HS-5 (cell line): ENCODE measurements at places on chromosomes 4 and X.

DNA sequence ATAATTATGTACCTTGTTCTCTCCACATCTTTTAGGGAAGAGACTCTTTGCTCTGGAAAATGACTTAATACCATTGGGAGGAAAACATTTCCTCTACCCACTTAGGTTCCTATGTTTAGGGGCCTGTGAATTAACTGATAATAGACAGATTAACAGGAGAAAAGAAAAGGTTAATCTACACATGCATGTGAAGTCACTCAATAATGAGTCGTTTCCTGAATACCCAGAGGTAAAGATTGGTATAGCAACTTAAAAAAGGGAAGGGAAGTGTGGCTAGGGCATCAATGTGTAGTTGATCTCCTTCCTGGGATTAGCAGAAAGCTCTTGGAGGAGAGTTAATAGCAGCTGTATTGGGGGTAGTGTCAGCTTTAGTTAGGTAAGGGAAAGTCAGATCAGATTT, 419.5 kb upstream of the ATOH1 start:
- DNase-seq = no peak

DNA sequence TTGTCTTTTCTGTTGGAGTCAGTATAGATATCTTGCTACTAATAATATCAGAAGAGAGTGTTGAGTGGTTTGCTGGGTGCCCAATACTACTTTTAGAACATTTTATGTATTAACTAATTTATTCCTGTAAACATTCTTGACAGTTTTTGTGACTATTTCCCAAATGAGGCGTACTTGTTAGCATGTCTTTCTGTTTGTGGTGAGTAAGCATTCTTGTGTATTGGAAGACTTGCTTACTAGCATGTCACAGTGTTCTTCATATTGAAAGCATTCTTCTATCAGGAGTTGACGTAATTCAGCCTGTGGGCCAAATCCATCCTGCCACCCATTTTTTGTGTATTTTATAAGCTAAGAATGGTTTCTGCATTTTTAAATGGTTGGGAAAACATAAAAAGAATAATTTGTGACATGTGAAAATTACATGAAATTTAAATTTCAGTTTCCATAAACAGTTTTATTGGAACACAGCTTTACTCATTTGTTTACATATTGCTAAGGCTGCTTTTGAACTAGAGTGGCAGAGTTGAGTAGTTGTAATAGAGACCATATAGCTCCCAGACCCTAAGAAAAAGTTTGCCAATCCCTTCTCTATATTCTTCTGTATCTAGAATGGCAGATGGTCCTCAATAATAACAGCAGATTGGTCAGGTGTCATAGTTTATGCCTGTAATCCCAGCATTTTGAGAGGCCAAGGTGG, 20.4 kb downstream of the REPS2 start:
- DNase-seq = no peak

DNA sequence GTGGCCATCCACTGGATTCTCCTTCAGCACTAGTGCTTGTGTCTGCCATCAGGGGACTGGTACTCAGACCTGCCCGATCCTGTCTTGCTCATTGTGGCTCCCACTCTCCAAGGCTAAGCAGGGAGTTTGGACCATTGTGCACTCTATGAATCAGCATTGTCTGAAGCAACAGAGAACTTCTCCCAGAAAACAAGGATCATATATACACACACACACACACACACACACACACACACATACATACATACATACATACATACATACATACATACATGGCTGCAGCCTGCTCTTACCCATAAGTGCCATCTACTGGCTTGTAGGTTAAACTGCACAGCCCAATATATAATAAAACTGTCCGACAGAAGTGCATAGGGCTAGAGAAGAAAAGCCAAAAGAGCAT, 345.3 kb upstream of the LCORL start:
- DNase-seq = no peak

DNA sequence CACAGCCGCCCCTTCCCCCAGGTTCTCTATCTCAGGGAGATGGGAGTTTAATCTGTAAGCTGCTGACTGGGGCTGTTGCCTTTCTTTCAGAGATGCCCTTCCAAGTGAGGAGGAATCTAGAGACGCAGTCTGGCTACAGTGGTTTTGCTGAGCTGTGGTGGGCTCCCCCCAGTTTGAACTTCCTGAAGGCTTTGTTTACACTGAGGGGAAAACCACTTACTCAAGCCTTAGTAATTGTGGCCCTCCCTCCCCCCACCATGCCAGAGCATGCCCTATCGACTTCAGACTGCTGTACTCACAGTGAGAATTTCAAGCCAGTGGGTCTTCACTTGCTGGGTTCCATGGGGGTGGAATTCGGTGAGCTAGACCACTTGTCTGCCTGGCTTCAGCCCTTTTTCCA, 131.3 kb downstream of the FAAH2 start:
- DNase-seq = no peak

DNA sequence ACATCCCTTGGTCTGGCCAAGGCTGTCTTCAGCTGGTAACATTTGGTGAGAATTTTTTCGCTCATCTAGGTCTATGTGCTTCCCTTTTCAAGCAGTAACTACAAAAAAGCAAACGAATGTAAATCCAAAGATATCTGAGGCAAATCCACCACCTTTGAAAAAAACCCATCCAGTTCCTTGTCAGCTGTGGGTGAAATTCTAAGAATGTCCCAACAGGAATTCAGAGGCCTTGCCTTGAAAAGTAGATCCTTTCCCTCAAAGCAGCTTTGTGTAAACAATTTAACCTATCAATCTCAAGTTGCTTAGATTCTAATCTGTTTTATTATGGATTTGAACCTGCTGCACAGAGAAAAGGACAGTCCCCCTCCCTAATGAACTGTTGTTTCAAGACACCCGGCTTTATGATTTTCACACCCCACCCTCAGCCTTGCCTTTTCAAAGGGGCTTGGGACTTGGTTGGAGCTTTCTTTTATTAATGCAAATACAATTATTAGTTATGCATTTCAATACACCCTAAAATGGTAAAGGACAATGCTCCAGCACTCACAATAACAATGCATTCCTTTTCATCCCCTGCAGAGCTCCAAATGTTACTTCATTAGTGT, 166.6 kb downstream of the LDB2 start:
- DNase-seq = no peak

GRCh38 chrX:131302701-131303100, 13.6 kb upstream of the IGSF1 start:
- DNase-seq = no peak

DNA sequence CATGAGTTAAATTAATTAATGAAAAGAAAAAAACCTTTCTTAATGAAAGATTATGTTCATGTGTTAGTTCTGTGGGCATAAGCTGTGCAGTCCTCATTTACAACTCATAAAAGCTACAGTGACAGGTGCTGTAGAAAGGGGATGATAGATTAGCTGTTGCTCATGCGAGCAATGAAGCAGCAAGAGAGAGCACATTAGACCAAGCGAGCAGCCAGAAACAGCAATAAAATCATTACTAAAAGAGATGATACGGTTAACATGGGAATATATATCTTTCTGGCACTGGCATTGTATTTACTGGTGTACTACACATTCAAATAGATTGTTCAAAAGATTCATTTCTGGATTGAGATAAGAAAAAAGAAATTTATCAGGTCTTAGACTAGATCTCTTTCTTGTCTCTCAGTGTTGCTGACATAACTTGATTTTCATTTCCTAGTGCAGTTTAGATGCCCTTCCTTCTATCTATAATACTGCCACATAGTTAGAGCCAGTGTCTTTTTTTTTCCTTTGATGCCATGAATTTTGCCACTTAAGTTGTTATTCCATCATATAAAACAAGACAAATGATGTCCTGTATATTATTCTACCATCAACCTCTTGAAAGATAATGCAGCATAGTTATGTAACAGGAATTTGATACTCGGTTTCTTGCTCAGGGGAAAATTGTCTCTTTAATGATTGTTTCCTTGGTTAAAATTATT, 164.6 kb downstream of the BANK1 start:
- DNase-seq = no peak

- peak; percentile 72 for DNase-seq
These were observed 58.1 kb downstream of the MAML3 start for GRCh38 chr4:140095694-140096482.

DNA sequence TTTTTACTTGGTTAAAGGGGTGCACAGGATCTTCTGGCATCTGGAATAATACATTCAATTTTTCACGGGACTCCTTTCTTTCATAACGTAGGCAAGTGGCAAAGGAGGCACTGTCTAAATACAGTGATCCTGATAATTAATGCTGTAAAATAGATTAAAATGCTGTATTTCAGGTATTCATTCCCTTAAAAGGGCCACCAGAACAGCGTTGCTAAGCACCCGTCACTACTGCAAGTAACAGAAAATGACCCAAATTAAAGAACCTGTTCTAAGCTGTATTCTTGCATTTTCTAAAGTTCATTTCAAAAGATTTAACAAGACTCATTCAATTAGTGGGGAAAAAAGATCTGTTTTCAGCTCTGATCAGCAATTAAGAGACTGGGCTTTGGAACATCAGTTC, 208.2 kb downstream of the TENM3 start:
- no peak for DNase-seq

DNA sequence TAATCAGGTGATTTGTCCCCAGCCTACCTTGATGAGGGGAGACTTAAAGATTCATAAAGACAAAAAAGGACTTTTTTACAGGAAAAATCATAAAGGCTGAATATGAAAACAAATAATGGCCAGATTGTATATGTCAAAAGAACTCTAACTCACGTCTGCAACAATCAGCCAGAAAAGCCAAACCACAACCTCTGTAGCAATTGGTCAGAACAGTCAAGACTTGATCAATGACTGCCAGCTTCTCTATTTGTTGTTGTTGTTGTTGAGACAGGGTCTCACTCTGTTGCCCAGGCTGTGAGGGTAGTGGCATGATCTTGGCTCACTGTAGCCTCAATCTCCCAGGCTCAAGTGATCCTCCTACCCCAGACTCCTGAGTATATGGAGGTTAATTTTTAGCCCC, 35.9 kb upstream of the PPA2 start:
- DNase-seq = no peak

GRCh38 chr4:157043131-157043530, 32.8 kb upstream of the GLRB start:
- peak; percentile 20 for DNase-seq

DNA sequence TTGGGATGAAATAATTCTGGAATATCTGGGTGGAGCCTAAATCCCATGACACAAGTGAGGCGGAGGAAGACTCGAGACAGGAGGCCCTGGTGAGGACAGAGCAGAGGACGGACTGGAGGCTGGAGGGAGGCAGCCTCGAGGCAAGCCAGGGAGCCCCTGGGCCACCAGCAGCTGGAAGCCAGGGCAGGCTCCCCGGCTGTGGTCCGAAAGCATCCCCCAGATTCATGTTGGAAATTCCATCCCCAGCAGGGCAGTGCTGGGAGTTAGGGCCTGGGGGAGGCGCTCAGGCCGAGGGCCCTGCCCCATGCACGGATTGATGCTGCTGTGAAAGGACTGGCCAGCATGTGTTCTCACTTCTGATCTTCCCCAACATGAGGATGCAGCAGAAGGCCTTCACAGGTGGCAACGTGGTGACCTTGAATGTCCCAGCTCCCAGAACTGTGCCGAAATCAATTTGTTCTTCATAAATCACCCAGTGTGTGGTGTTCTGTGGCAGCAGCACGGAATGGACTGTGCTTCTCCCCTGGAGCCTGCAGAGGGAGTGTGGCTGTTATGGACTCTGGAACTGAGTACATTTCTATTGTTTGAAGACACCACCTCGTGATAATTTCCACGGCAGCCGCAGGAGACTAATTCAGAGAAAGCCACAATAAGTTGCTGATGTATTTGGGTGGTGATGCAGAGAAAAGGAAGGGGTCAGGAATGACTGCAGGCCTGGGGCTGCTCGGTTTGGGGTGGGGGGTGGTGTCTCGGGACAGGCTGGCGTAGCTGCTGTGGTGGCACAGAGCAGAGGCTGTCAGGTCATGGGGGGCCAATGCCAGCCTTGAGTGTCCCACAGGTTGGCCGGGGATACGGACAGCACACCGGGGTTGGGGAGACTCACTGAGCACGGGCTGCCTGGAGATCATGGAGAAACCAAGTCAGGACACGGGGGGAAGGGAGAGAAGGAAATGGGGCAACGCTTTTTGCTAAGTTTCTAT, 56.9 kb downstream of the PCGF3 start:
- no peak for DNase-seq

GRCh38 chr4:154526151-154526550, 24.0 kb downstream of the PLRG1 start:
- DNase-seq = no peak

- DNase-seq = no peak
These were observed 6.4 kb downstream of the AMOT start for GRCh38 chrX:112834031-112834845.

DNA sequence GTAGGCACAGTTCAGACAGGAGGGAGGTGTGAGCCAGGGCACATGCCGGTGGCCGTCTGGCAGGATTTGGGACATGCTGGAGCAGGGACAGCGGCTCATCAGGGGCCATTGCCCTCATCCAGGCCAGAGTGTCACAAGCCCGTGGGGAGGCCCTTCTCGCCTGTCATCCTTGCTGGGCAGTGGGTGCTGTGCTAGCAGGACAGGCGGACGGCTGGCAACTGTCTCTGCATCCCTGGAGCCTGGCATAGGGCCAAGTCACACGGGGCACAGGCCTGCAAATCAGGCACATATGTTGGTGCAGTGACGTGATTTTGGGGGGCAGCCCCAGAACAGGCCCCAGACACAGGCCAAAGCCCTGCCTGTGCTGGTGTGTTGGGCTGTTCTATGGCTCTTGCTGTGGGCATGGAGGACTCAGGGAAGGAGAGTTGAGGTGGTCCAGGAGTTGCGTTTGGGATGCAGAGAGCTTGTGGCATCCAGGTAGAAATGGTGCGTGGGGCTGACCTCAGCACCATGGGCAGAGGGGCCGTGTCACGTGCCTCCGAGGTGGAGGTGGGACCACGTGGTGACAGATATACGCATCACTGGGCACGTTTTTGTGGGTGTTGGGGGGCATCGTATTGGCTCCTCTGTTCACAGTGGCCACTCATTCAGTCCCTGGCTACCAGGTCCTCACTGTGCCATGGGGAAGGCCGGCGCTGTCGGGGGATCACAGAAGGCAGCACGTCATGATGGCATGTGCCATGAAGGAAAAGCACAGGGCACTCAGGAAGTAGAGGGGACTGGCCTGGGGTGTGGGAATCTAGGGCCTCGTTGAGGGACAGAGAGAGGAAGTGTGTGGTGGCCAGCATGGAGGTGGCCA, 14.6 kb upstream of the MSANTD1 start:
- DNase-seq = no peak

DNA sequence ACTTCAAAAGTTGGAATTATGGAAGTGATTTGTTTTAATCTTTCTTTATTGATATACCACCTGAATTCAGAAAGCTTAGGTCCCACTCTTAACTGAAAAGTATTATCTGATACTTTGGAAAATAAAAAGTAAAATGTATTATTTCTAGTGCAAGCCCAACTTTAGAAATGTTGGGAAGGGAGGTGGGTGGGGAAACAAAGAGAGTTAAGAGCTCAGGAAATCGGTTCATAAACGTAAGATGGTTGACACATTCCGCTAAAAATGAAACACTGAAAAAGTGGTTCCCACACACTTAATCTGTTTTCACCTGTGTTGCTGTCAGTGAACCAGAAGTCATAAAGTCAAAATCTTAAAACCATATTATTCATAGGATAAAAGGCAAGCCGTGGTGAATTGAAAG, 237.4 kb downstream of the BANK1 start:
- no peak for DNase-seq

DNA sequence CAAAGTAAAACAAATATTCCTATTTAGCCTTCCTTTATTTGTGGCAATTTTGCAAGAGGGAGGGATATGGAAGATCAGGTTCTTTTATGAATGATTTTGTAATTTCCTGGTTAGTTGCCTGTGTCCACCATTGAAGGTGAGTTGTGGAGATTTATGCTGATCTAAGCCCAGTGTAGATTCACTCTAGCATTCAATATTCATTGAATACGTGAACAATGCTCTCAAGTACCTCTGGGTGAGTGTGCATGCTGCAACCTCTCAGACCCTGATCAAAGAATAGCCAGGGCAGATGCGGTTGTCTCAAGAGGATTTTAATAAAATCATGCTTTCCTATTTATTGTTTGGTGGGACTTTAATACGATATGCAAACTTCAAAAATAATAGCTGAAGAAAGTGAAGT, 628.4 kb downstream of the SPRY1 start:
- no peak for DNase-seq
